Activated naive CD4-positive, alpha-beta T cell treated with anti-CD3 and anti-CD28 coated beads for 36 hours (primary cell): ENCODE measurements at places on chromosomes 2 and 18. TPM values are rescaled to one million over a fixed set of nuclear protein-coding genes. Genes with fewer than 3 reads are reported as not detected.

DNA sequence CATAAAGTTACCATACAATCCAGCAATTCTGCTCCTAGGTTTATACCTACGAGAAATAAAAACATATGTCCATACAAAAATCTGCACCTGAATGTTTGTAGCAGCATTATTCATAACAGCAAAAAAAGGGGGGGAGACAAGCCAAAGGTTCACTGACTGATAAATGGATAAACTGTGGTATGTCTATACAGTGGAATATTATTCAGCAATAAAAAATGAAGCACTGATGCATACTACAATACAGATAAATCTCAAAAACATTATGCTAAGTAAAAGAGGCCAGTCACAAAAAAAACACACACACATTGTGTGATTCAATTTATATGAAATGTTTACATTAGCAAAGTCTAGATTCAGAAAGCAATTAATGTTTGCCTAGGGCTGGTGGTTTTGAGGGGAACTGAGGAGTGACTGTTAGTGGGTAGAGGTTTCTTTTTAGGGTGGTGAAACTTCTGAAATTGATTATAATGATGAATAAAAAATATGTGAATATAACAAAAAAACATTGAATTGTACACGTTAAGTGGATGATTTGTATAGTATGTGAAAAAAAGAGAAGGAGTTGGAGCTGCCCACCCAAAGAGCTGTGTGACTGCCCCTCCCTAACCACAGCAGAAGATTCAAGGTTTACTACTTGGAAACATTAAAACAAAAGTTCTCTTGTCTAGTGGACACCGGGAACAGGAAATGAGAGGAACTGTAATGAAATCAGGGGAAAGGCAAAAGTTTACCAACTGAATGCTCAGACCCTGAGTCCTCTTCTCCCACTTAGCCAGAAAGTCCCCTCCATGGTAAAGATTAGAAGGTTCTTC, 13.4 kb downstream of the COLEC12 start:
- no peaks in the 10 kb centered on the region for H3K36me3 ChIP-seq
- H3K4me3 ChIP-seq = no peak overlapping the region
- H3K4me1 ChIP-seq = no peaks in the 10 kb centered on the region
- DNase-seq = no peak

GRCh38 chr2:238581126-238581525, 154.4 kb downstream of the ASB1 start:
- H3K4me1 ChIP-seq = no peaks in the 10 kb centered on the region
- no peak for DNase-seq
- H3K4me3 ChIP-seq = no peak overlapping the region
- peaks cover 4% of the 10 kb centered on the region for H3K27me3 ChIP-seq
- no peak overlapping the region for H3K27ac ChIP-seq
- no peaks in the 10 kb centered on the region for H3K36me3 ChIP-seq

- H3K27ac ChIP-seq = no peak overlapping the region
- no peaks in the 10 kb centered on the region for H3K27me3 ChIP-seq
- H3K4me1 ChIP-seq = no peaks in the 10 kb centered on the region
- no peak overlapping the region for H3K4me3 ChIP-seq
- no peaks in the 10 kb centered on the region for H3K36me3 ChIP-seq
Measured at GRCh38 chr2:18749912-18750526, 160.7 kb upstream of the NT5C1B start.

GRCh38 chr18:10006311-10006893, 92.6 kb downstream of the VAPA start:
- no peak overlapping the region for H3K27ac ChIP-seq
- DNase-seq = no peak
- no peaks in the 10 kb centered on the region for H3K4me1 ChIP-seq
- H3K27me3 ChIP-seq = peaks cover 4% of the 10 kb centered on the region
- H3K4me3 ChIP-seq = no peak overlapping the region
- H3K36me3 ChIP-seq = no peaks in the 10 kb centered on the region

The MEP1B gene
- total RNA-seq = not detected

DNA sequence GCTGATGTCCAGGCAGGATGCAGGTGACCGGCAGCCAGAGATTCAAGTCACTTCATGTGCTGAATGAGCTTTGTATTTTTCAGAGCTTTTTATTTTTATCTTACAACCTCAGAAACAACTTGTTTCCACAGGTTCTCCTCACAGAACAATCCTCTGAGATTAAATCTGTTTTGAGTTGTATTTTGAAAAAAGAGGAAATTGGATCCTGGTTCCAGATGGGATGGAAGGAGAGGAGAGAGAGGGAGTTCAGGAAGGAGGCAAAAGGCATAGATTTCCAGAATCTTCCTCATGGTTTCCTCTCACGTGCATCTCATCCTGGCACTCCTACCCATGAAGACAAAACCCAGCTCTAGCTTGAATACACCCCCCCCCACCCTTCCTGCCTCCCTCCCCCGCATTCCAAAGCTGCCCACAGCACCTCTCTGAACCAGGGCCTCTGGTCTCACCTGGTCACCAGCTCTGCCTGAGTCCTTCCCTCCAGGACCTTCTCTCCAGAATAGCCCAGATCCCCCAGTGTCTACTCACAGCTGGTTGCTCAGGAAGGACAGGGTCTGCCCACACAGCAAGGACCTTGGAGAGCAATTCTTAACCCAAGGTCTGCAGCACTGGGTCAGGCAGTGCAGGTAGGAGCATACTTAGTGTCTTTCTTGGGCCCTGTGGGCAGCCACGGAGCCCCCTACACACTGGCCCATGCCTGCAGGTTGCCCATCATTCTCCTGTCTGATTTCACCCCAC, 104.7 kb downstream of the ZFP36L2 start:
- no peak overlapping the region for H3K4me3 ChIP-seq
- no peak overlapping the region for H3K27ac ChIP-seq
- H3K27me3 ChIP-seq = no peaks in the 10 kb centered on the region
- no peaks in the 10 kb centered on the region for H3K36me3 ChIP-seq
